ENCODE measurements at places on chromosomes 1 and 21.

- DNase-seq, result no peak
Measured at GRCh38 chr1:71488555-71489252, 407.9 kb upstream of the ZRANB2 start.

DNA sequence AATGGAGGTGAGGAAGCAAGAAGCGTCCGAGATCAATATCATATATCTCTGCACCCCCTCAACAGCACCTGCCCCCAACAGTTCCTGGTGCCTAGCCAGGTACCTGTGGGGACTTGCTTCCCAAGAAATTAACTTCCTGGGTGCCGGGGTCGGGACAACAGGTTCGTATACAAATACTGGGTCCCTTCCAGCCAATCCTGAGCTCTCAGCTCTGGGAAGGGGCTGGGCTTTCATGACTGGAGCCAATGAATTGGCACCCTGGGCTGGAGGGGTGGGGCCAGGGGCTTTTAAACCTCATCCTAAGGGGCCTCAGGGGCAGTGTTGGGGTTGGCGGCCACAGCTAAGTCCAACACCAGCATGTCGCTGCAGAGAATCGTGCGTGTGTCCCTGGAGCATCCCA, at the start of gene PADI3:
PADI3 (plus strand) TSS at position 318 of the 400 bp plus-strand sequence; CDS start at position 358, 40 bp downstream.
- DNase-seq, result no peak

- DNase-seq, result no peak
Measured at GRCh38 chr1:117270679-117271078, 60.0 kb upstream of the VTCN1 start.

GRCh38 chr1:20578721-20579395, 10.0 kb upstream of the CDA start:
- no peak for DNase-seq

- no peak for DNase-seq
Measured at GRCh38 chr1:66375125-66375524, 158.8 kb upstream of the SGIP1 start.

DNA sequence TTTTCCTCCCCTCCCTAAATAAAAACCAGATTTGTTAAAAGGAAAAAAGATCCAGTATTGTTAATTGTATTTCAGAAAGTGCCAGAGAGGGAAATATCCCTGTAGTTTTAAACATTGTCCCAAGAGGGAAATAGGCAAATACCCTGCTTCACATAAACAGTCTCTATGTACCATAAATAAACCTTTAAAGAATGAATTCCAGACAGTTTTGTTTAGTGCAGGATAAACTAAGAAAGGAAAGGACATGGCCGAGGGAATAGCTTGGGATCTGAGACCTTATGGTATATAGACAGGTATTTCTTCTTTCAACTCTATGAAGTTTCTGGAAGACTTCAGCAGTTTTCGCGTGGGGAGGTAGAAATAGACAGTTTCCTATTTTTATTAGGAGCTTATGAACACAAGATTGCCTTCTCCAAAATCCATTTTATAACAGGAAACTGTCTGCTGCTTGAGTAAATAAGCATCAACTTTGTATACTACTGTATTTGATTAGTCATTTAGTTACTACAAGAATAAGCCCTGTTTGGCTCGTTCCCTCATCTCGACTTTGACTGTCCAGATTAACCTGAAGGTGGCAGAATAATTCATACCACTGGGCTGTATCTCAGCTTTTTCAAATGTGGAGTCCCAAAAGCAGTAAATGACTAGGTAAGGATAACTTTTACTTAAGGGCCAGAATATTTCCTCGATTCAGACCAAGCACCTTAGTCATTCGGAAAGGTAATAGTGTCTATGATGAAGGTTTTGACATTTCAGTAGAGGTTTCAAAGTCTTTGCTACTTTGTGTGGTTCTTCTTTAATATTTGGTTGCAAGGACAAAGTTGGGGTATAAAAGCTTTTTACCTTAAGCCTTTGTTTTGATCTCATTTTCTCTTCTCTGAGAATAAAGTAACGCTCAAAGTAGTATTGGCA, 177.5 kb downstream of the VPS13D start:
- no peak for DNase-seq

DNA sequence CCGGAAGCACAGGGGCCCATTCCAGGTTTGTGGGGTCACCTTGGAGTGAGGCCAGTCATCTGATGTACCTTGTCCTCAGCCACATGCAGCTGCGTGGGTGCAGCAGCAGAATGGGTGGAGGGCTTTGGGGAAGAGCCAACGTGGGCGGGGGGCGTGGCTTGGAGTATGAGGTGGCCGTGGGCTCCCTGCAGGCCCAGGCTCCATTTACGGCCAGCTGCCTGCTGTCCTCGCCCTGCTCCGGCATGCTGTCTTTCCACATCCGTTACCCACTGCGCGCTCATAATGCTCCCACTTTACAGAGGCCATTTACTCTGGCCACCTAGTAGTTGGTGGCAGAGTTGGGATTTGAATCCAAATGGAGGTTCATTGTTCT, 27.8 kb upstream of the TINAGL1 start:
- DNase-seq, result no peak

- no peak for DNase-seq
Measured at GRCh38 chr1:213689260-213689659, 298.5 kb upstream of the PROX1 start.

- DNase-seq, result no peak
Measured at GRCh38 chr1:180934563-180934962, 21.9 kb downstream of the KIAA1614 start.

- no peak for DNase-seq
Measured at GRCh38 chr1:59005491-59006288, 221.8 kb upstream of the JUN start.

- no peak for DNase-seq
Measured at GRCh38 chr21:32844653-32845436, 73.3 kb upstream of the PAXBP1 start.

DNA sequence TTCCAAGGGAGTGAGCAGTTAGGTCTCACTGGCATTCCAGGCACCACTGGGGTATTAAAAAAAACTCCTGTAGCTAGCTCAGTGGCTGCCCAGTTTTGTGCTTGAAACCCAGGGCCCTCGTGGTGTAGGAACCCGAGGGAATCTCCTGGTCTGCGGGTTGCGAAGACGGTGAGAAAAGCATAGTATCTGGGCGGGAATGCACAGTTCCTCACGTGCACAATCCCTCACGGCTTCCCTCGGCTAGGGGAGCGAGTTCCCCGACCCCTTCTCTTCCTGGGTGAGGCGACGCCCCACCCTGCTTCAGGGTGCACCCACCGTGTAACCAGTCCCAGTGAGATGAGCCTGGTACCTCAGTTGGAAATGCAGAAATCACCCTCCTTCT, 50.5 kb upstream of the PGBD5 start:
- DNase-seq, result no peak
